CD4-positive, alpha-beta T cell (primary cell): ENCODE measurements at places on chromosomes 13 and 19. TPM values are rescaled to one million over a fixed set of nuclear protein-coding genes. Genes with fewer than 3 reads are reported as not detected.

The ZNF878 gene
- total RNA-seq, result not detected

The CGB3 gene
- total RNA-seq, result not detected

The CFD gene
- total RNA-seq, result 2.9 TPM

The C5AR1 gene
- total RNA-seq, result 4.4 TPM

DNA sequence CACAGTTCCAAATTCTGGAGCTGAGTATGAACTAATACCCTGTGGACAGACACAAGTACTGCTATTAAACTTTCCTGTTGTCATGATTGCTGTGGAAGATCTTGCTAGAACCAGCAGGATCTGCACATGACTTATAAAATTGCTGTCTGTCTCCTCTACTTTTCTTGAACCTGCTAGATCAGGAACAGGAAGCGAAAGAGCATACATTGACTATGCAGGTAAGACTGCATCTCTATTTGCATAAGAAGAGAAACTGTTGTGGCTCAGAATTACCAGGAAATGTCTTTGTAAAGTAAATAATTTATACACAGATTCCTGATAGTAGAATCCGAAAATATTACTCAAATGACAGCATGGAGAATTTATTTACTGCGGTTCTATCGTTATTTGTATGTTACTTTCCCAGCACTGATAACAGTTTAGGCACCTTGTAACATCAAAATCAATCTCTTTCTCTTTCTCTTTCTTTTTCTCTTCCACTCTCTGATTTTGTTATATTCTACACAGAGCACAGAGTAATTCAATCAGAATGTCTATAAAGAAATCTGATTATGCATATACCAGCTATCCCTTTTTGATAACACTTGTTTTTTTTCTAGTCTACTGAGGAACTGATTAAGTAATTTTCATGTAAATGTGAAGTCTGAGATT, 226.5 kb downstream of the MYO16 start:
- DNase-seq, result no peak
- H3K27me3 ChIP-seq, result peaks cover 3% of the 10 kb centered on the region
- H3K36me3 ChIP-seq, result no peaks in the 10 kb centered on the region
- H3K4me1 ChIP-seq, result no peaks in the 10 kb centered on the region
- H3K4me3 ChIP-seq, result no peak overlapping the region
- H3K27ac ChIP-seq, result no peak overlapping the region

The RFPL4A gene
- not detected for total RNA-seq

The KBTBD6 gene
- 7.2 TPM for total RNA-seq

GRCh38 chr13:48571126-48571913, 38.4 kb upstream of the RCBTB2 start:
- H3K27me3 ChIP-seq, result no peaks in the 10 kb centered on the region
- H3K4me1 ChIP-seq, result peaks cover 26% of the 10 kb centered on the region
- no peak for DNase-seq
- H3K27ac ChIP-seq, result no peak overlapping the region
- H3K36me3 ChIP-seq, result no peaks in the 10 kb centered on the region

DNA sequence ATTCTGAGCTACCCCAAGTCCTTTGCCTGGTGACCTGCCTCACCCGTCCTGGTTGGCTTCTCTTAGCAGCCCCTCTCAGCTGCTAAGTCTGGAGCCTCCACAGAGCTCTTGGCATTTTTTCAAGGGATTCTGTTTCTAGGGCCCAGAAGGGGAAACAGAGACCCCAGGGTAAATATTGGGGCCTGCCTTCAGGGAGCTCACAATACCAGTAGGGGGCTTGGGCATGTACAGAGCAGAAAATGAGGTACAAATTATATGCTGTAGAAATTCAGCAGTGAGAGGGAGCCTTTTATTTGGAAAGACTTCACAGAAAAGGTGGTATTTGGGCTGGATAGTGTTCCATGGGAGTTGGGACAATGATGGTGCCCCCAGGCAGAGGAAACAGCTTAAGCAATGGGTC, 3.7 kb downstream of the SAMD4B start:
- peaks cover 20% of the 10 kb centered on the region for H3K36me3 ChIP-seq
- H3K4me1 ChIP-seq, result peaks cover 41% of the 10 kb centered on the region
- no peak overlapping the region for H3K4me3 ChIP-seq
- no peak overlapping the region for H3K27ac ChIP-seq
- DNase-seq, result no peak

The LYPD5 gene
- total RNA-seq, result not detected

DNA sequence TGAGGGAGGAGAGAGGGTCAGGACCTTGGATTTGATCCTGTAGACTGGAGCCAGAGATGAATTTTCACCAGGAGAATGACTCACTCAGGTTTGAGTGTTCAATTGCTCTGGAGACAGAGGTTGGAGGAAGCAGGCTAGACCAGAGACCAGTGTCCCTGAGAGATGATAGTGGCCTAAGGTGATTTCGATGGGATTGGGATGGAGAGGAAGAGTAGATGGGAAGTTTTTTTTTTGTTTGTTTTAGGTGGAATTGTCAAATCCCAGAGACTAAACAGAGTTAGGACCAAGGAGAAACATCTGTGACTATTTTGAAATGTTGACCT, 2.3 kb downstream of the CEBPG start:
- no peak overlapping the region for H3K27ac ChIP-seq
- DNase-seq, result no peak
- H3K36me3 ChIP-seq, result peaks cover 7% of the 10 kb centered on the region
- H3K4me3 ChIP-seq, result no peak overlapping the region

The RYR1 gene
- total RNA-seq, result 0.20 TPM

DNA sequence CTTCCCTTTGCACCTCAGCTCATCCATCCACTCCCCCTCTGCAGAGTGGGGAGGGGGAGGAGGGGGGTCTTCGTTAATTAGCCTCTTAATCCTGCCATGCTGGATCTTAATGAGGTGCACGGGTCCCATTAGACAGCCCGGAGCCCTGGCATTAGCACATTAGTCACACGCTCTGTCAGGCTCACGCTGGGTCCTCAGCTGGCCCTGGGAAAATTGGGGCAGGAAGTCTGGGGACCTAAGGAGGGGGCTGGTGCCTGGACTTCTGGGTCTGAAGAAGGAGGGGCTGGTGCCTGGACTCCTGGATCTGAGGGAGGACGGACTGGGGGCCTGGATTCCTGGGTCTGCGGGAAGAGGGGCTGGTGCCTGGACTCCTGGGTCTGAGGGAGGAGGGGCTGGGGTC, 444 bp upstream of the NCCRP1 start:
- no peaks in the 10 kb centered on the region for H3K36me3 ChIP-seq
- no peak for DNase-seq

DNA sequence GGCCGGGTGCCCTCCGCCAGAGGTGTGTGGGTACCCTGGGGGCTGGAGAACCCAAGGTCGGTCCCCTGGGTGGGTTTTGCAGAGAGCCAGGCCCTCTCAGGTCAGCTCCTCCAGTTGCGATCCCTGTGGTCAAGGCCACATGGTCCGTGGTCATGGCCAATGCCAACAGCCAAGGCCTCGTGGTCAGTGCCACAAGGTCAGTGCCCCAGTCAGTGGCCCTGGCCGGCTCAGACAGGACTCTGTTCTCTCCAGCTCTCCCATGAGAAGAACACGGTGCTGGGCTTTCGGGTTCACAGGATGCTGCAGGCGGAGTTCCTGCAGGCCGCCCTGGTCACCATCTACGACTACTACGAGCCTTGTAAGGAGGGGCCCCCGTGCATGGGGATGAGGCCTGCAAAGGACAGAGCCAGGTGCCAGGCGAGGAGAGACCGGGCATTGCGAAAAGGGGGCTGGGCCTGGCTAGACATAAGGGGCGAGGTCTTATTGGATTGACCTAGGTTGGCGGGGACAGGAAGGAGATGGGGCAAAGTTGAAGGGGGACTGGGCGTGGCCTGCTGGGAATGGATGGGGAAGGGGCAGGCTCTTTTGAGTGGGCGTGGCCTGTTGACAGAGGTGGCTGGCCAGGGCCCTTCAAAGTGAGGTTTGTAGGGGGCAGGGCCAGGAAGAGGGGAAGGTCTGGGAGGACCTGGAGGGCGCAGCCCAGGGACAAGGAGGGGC, 15.2 kb upstream of the SHFL start:
- no peaks in the 10 kb centered on the region for H3K36me3 ChIP-seq
- DNase-seq, result no peak
- H3K4me1 ChIP-seq, result peaks cover 7% of the 10 kb centered on the region
- no peak overlapping the region for H3K4me3 ChIP-seq
- H3K27ac ChIP-seq, result no peak overlapping the region

GRCh38 chr19:41426952-41427646, at the start of gene B3GNT8:
TSS of gene B3GNT8 (minus strand) at chr19:41427374. CDS start at chr19:41426778, 596 bp downstream.
- H3K36me3 ChIP-seq, result peaks cover 44% of the 10 kb centered on the region
- no peak for DNase-seq
- peak within 1 kb of the TSS; percentile 41 for H3K27ac ChIP-seq
- peaks cover 63% of the 10 kb centered on the region for H3K4me1 ChIP-seq

DNA sequence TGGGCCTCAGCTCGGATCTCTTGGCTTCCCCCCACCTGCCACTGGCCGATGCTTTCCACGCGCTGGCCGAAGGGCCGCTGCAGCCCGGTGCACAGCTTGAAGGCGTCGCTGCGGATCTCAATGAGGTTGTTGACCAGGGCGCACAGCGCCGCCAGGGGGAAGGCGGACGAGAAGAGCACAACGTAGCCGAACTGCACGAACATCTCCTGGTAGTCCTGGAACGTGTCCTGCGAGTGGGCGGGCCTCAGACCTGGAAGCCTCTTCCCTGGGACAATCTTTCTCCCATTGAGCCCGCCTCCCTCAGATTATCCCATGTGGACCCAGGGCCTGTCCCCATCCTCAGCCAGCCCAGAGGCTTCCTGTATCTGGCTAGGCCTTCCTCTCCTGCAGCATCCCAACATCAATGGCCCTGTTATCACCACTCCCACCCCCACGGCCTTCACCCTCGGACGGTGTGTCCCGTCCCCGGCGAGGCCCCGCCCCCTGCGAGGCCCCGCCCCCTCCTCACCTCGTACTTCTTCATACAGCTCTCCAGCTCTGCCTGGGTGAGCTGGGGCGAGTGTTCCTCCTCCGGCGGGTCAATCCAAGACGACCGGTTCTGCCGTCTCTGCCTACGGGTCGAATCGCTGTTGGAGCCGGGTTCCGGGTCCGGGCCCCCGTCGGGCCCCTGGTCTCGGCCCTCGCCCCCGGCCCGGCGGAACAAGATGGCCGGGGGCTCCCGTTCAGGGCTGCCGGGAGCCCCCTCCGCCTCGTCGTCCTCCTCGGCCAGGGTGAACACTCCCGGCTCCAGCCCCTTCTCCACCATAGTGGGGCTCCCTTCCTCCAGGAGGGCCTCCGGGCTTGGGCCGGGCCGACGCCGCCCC, 6.8 kb downstream of the ANO8 start:
- no peaks in the 10 kb centered on the region for H3K36me3 ChIP-seq
- H3K4me3 ChIP-seq, result peak overlapping the region; percentile 61
- peaks cover 34% of the 10 kb centered on the region for H3K4me1 ChIP-seq

The NECTIN2 gene
- 1.8 TPM for total RNA-seq

GRCh38 chr19:35904311-35905068, 2.2 kb downstream of the HCST start:
- peaks cover 68% of the 10 kb centered on the region for H3K4me1 ChIP-seq
- no peak overlapping the region for H3K4me3 ChIP-seq
- H3K27me3 ChIP-seq, result no peaks in the 10 kb centered on the region
- H3K36me3 ChIP-seq, result no peaks in the 10 kb centered on the region
- DNase-seq, result no peak
- peak overlapping the region; percentile 100 for H3K27ac ChIP-seq

DNA sequence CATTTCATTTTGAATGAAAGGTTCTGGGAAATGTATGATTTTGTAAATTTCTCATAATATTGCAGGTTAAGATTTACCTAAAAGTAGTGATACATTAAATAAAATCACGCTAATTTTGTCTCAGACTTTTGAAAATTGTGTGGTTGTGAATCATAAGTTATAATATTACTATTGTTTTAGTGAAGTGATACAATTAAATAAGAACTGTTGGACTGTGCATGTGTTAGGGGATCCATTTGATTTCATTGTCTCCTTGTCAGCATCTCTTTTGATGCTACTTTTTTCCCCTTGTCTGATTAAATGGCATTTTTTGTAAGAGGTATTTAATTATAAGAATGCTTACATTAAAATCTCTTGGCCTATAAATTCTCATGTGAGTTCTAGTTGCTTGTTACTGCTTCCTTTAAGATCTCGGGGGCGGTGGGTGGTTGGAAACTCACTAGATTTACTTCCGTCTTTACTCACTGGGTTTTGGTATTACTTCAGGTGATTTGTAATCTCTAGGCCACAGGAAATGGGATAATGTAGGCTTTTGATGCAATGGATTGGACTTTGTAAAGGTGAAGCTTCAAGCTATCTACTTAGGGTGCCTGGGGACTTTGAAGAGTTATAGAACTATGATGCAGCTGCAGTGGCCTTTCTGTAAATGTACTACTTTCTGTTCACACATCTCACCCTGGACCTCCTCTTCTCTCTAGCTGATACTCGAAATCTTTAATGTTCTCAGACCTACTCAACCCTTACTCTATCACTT, 66.5 kb downstream of the PAN3 start:
- H3K4me1 ChIP-seq, result peaks cover 13% of the 10 kb centered on the region
- H3K36me3 ChIP-seq, result peaks cover 26% of the 10 kb centered on the region
- no peak overlapping the region for H3K4me3 ChIP-seq
- H3K27ac ChIP-seq, result no peak overlapping the region

GRCh38 chr19:3469638-3470499, 10.5 kb downstream of the SMIM24 start:
- no peaks in the 10 kb centered on the region for H3K36me3 ChIP-seq
- no peak overlapping the region for H3K4me3 ChIP-seq
- H3K27ac ChIP-seq, result no peak overlapping the region
- no peak for DNase-seq

The GARIN5A gene
- 0.50 TPM for total RNA-seq

- H3K27me3 ChIP-seq, result no peaks in the 10 kb centered on the region
- DNase-seq, result no peak
- H3K4me3 ChIP-seq, result no peak overlapping the region
- H3K27ac ChIP-seq, result no peak overlapping the region
- peaks cover 45% of the 10 kb centered on the region for H3K4me1 ChIP-seq
- peaks cover 82% of the 10 kb centered on the region for H3K36me3 ChIP-seq
Observed at GRCh38 chr19:2244486-2244885, 4.6 kb upstream of the AMH start.

DNA sequence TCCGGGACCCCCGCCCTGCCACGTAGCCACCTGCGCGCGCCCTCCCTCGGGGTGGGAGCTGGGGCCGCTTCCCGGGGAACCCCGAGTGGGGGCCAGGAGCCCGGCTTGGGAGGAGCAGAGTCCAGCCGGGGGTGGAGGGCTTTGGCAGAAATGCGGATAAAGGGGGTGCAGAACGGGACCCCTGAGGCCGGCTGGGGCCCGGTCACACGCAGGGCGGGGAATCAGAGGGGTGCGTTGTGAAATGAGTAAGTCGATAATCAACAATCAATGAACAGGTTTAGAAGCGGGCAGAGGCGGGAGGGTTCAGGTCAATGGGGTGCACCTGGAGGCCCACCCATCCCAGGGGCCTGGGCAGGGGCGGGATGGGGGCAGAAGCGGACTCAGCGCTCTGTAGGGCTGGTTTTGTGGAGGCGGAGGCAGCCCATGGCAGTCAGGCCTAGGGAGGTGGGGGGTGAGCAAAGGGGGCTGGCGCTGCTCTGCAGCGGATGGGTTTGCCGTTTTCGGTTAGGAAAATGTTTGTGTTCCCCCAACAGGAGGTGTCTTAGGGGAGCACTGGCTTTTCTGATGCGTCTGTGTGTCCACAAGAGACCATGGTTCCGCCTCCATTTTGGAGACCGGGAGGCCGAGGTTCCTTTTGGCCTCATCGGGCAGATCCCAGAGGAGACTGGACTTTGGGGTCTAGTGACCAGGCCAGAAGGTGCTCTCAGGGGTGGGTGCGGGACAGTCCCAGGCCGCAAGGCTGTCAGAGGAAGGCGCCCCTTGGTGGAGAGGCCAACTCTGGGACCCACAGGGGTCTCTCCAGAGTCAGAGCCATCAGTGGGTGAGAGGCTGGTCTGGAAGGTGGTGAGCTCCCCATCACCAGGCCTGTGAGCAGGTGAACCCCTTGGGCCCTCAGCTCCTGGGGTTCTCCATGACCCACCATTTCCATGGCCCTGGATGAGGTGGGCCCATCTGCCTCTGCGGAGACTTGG, 683 bp upstream of the DIRAS1 start:
- H3K4me3 ChIP-seq, result no peak overlapping the region
- no peak for DNase-seq
- no peaks in the 10 kb centered on the region for H3K36me3 ChIP-seq
- no peak overlapping the region for H3K27ac ChIP-seq
- peaks cover 44% of the 10 kb centered on the region for H3K27me3 ChIP-seq
